ENCODE measurements at places on chromosomes 16 and 17. TPM values are rescaled to one million over a fixed set of nuclear protein-coding genes. Genes with fewer than 3 reads are reported as not detected.

DNA sequence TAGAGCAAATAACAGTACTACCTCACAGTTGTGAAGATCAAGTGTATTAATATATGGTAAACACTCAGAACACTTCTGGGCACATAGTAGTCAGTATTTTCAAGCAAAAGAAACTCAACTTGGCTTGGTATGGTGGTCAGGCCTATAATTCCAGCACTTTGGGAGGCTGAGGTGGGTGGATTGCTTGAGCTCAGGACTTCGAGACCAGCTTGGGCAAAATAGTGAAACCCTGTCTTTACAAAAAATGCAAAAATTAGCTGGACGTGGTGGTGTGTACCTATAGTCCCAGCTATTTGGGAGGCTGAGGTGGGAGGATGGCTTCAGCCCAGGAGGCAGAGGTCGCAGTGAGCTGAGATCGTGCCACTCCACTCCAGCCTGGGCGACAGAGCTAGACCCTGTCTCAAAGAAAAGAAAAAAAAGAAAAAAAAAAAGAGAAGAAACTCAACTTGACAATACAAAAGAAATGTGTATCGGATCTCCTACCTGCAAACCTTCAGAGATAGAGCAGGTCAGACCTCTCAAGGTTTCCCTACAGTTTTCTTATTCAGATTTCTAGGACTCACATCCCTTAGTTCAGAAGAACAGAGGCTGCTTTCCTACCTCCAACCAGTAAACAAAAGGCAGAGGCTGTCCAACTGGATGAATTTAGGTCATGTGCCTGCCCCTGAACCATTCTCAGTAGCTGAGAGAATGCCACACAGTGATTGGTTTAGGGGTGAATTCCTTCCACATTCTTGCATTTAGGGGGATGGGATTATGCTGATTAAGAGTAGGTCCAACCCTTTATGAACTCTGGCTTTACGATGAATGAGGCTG, 1.7 kb upstream of the KPNA2 start:
- no peak for DNase-seq

DNA sequence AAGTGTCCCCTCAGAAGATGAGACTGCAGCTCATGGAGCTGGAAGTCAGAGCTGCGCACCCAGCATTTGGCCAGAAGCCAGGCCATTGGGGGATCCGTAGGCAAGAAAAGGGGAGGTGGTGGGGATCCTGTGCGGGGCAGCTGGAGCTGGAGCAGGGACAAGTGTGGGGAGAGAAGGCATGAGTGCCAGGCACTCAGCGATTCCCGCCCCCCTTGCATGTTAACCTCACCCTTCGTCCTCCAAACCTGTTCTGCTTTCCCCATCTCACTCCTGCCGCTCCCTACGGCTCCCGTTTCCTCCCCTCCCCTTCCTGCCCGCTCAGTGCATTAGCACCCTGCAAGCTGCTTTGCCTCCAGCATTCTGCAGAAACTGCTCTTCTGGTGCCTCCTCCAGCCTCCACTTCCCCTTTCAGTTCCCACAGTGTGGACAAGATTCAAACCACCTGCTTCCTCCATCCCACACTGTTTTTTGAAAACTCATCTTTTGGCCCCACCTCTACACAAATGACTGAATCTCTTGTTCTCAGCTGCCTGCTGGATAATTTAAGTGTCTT, 5.6 kb downstream of the ALOX15 start:
- DNase-seq: no peak

GRCh38 chr16:66188917-66189725, 177.4 kb upstream of the CDH5 start:
- no peak for DNase-seq

GRCh38 chr17:10754861-10755591, 25.2 kb upstream of the TMEM220 start:
- DNase-seq: no peak

The GALR2 gene
- not detected for total RNA-seq
